ENCODE measurements at places on chromosomes 3 and 15.

DNA sequence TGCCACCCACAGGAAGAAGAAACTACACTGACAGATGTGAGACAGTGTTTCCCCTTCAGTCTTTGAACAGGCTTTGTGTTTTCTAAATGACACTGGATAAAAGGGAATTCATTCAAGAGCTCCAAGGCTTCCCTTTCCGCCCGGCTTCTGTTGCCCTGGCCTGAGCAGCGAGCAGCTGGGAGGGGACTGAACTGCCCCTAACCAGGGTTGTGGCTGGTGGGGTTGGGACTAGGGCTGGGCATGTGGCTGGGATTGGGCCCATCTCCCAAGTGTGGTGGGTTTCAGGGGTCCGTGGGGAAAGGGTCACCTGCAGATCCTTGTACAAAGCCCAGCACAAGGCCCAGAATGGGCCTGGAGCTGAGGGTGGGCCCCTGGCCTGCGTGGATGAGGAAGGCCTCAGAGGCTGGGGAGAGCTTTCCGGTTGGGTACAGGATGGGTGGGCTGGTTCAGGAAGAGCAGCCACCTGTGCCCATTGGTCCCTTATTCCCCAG lies 10.4 kb downstream of the VILL start:
- no peak for DNase-seq

GRCh38 chr3:126959921-126960603 lies 22.9 kb upstream of the PLXNA1 start:
- no peak for DNase-seq

- DNase-seq: no peak
These were observed 85.7 kb downstream of the SPATA16 start for GRCh38 chr3:173055228-173055933.

- DNase-seq: no peak
These were observed 1.2 kb downstream of the PRICKLE2 start for GRCh38 chr3:64223791-64224745.

DNA sequence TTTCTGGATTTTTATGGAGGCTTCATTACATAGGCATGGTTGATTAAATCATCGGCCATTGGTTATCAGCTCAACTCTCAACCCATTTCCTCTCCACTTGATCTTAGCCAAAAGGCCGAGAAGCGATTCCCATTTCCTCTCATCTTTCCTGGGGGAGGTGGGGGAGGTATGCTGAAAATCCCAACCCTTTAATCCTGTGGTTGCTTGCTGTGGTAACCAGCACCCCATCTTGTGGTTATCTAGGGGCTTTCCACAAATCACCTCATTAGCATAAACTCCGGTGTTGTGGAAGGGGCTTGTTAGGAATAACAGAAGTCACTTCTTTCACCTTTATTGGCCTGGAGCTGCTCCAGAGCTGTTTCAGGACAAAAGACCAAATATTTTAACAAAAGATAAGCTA lies 20.9 kb downstream of the PDE8A start:
- DNase-seq: no peak

DNA sequence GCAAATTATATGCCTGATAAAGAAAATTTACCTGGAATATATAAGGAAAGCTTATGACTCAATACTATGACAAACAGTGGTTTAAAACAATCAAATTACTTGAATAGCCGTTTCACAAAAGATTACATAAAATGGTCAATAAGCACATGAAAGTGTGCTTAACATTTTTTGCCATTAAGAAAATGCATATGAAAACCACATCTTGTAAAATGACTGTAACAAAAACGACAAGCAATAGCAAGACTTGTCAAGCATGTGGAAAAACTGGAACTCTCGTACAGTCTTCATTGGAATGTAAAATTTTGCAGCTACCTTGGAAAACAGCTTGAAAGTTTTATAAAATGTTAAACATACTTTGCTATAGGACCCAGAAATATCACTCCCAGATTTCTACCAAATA lies 1110.3 kb downstream of the NAALADL2 start:
- DNase-seq: no peak

DNA sequence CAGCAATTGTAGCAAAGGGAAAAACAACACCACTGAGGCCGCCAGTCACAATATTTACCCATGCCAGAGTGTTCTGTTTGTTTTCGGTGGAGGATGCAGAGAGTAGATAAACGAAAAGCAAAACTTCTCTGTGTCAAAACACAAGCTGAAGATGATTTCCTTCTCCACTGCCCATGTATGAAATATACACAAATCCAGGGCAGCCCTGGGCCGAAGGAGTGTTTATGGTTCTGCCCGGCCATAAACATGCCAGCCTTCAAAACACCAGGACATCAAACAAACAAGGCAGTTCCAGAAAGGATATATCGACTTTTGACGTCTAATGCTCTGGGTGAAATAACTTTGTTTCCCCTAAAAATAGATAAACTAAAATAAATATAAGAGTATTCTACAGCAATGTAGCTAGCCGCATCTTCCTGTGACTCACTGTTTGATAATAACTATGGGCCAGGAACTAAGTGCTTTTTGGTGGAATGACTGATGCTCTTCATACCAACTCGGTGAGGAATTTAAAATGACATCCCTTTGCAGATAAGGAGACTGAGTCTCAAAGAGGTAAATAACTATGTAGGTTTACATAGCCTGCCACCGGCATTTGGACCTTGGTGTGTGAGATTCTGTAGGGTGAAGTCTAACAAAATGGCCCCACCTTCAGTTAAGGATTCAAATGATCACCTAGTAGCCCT lies 82.8 kb downstream of the MAGI1 start:
- no peak for DNase-seq

DNA sequence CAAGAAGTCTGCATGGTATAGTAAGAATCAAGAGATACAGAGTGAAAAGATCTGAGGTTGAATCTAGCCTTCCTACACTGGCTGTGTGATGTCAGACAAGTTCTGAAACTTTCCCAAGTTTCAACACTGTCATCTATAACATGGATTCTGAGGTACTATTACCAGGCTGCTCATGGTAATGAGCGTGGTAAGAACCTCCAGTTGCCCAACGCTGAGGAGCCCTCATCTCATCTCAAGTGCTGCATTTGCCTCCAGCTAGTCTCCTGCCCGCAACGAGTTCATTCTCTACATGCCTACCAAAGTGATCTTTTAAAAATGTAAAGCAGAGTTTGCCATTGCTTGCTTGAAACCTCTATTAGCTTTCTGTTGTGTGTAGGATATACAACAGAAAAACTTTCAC lies 168.1 kb downstream of the NEK11 start:
- no peak for DNase-seq

DNA sequence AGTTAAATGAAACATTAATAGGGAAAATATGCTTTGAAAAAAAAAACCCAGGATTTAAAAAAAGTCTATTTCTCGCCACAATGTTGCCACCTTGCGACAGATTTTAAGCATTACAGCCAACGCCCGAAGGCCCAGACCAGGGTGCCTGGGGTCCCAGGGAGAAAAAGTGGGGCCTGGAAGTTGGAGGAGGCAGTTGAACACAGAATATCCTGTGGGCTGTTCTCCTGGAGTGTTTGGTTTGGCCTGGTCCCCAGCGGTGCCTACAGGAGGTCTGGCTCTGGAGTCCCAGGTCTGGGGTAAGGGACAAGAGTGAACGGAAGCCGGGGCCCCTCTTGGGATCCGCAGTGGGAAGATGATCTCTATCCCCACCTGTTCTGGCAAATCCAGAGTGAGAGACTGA lies 3.4 kb downstream of the RNU6-1 start:
- DNase-seq: no peak

All from epithelial cell of proximal tubule (primary cell).